ENCODE measurements at places on chromosomes 4 and X.

- no peak for DNase-seq
These were observed 344.7 kb upstream of the PABPC4L start for GRCh38 chr4:134546279-134546678.

- no peak for DNase-seq
These were observed 63.0 kb upstream of the FAM9A start for GRCh38 chrX:8864161-8864560.

- DNase-seq = no peak
These were observed 1.1 kb downstream of the CTBP1 start for GRCh38 chr4:1247864-1248244.

DNA sequence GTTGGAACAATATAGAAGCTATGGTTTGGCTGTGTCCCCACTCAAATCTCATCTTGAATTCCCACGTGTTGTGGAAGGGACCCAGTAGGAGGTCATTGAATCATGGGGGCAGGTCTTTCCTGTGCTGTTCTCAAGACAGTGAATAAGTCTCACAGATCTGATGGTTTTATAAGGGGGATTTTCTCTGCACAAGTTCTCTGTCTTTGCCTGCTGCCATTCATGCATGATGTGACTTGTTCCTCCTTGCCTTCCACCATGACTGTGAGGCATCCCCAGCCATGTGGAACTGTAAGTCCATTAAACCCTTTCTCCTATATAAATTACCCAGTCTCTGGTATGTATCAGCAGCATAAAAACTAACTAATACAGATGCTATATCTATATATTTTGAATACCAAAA, 135.2 kb upstream of the EDNRA start:
- no peak for DNase-seq

DNA sequence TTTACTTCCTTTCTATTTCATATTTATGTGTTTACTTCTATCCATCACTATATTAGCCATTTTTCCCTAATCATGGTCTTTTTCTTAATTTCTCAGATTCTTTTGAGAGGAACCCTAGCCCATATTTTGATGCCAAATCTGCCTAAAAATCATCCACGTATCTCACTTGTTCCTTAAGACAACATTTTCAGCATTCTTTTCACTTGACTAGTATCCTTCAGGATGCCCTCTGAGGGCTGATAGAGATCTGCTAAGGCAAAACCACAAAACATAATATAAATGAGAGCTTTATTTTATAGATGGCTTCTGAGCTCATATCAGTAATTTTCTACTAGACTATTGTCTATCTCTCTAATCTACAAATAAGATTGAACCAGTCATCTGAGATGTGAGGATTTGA, 341.9 kb downstream of the GPM6A start:
- no peak for DNase-seq
